Mesendoderm (in vitro differentiated cells): ENCODE measurements at places on chromosomes 7 and 10.

DNA sequence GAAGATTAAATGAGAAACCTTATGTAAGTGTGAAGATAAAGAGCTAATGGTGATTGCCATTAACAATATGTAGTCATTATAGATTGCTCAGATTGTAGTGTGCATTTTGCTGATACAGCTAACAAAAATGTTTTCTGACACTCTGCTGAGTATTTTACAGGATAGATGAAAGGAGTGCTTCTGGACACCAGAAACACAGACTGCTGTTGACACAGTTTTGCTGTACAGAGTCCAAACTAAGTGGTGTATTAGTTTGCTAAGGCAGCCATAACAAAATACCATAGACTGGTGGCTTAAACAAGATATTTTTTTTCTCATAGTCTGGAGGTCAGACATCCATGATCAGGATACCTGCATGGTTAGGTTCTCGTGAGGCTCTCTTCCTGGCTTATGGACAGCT is 2.2 kb downstream of the SMC3 start:
- DNase-seq, result no peak

- DNase-seq, result no peak
Observed at GRCh38 chr10:95987685-95988426, 55.5 kb upstream of the CCNJ start.

DNA sequence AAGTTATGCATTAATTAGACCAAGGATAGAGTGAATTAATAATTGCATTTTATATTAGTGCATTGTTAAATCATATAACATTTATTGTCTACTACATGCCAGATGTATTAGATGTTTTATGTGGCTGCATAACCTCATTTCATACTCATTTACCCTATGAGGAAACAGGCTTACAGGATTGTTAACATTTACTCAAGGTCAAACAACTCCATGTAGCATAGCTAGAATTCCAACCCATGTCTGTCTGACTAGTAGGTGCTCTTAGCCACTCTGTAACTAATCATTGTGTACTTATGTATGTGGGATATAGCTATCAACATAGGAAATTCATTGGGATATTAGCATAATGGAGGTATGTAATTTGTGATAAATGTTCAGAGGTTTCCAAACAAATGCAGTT is 46.3 kb downstream of the PHYHIPL start:
- DNase-seq, result peak; percentile 11

- no peak for DNase-seq
Observed at GRCh38 chr10:130767116-130767730, 544.3 kb downstream of the TCERG1L start.

DNA sequence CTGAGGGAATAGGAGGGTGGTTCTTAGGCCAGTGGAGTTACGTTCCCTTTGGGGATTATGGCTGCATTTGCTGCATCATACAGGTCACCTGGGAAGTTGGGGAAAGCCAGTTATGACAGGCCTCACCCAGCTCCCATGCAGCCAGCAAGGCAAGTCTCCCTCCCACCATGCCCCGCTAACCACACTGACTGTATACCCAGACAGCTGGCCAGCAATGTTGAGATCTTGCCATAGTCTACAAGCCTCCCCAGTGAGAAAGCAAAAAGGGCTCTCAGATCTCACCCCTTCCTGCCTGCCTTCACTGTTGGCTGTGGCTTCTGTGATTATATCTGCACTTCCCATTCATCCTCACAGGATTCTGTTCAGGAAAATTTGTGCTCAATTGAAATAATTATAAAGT is 133.3 kb upstream of the HGF start:
- no peak for DNase-seq

- DNase-seq, result peak; percentile 81
Observed at GRCh38 chr10:19817231-19817933, 1.1 kb downstream of the PLXDC2 start.

DNA sequence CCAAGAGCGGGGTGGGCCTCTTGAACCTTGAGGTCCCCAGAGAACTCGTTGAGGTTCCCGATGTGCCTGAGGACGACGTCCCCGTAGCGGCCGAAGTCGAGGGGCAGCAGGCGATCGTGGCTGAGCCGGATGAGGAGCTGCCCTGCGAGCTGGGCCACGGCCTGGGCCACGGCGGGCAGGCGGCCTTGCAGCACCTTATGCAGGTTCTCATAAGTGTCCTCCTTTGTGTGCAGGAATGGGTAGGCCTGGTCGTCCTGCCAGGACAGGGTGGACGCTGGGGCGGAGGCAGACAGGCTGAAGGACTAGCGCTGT is 14.2 kb downstream of the TFR2 start:
- DNase-seq, result no peak

DNA sequence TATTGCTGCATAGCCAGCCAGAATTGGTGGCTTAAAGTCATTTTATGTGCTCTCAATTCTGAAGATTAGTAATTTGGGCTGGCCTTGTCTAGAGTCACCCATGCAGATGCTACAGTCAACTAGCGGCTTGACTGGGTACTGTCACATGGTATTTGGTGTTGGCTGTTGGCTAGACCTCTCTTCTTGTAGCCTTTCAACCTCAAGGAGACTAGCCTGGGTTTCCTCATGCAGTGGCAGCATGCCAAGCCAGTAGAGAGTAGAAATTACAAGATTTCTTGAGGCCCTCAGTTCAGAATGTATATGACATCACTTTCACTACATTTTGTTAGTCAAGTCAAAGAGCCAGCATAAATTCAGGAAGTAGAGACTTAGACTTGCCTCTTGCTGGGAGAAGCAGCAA is 3.7 kb upstream of the ZNF800 start:
- DNase-seq, result peak; percentile 36

- peak; percentile 74 for DNase-seq
Observed at GRCh38 chr7:146961617-146962016, 845.0 kb downstream of the CNTNAP2 start.

DNA sequence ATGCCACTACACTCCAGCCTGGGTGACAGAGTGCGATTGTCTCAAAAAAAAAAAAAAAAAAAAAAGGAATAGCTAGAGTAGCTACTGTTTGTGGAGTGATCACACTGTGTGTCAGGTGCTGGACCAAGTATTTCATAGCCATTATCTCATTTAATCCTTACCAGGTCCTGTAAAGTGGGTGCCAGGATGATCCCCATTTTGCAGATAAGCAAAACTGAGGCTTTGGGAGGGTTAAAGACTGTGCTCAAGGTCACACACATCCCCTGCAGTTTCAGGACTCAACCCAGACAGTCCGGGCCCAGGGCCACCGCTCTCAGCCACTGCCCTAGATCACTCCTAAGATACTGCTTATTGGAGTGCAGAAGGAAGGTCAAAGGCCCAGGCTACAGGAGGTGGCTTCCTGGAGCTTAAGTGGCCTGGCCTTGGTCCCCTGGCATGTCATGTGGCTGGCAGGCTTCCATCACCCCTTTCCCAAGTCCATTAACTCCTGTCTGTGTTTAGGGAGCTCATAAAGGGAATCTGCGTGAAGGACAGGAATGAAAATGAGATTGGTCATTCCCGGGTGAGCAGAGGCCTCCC is 12.4 kb upstream of the WBP1L start:
- DNase-seq, result no peak

DNA sequence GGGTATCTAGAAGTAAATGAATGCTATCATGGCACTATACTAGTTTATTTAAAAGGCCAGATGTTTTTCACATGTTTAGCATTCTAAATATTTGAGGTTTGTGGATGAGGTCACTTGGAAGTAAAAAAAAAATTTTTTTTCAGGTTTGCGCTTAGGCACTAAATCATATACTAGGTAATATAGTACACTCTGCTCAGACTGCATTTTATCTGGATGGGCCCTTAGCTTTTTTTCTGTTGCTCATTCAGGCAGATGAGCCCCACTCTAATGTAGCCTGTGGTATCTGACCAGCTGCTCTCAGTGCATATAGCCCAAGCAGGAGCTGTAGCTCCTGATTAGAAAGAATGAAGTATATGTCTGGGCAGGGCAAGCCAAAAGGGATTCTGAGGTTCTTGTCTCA is 210.1 kb downstream of the AUTS2 start:
- DNase-seq, result no peak

GRCh38 chr10:3773460-3774017 is 11.5 kb downstream of the KLF6 start:
- peak; percentile 22 for DNase-seq

- no peak for DNase-seq
Observed at GRCh38 chr10:30404540-30404939, 29.4 kb upstream of the MAP3K8 start.

GRCh38 chr7:69177461-69177861 is 420.8 kb upstream of the AUTS2 start:
- no peak for DNase-seq

DNA sequence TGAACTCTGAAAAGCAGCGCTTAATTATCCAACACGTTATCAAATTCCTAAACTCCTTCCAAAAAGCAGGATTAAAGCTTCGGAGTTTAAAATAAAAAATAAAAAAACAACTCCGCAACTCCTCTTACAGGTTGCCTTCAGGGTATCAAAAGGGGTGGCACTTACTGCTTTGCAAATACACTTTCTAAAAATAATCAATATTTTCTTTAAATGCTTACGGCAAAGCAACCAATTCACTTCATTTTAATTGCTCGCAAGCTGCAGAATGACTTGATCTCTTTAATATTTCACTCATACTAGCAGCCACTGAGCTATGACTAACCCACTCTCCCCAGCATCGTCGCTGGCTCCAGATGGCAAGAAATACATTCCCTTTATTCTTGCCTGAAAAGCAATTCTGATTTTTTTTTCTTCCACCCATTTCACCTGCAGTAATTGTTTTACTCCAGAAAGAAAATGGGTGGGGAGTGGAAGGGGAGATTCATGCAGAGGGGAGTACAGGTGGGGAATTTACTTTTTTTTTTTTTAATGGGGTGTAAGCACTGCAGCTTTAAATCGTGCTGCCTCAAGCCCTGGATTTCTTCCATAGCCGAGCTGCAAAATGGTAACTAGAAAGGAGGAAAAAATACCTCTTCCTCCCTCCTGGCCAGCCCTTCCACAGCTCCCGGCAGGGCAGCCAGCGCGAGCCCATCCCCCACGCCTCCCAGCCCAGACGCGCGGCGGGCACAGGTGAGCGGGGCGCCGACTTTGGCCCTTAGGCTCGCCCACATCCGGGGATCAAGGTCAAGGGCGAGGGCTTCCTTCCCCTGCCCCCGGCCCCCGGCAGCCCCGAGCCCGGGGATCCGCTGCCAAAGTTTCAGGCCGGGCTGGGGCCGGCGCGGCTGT is 54.2 kb upstream of the FHIP2A start:
- peak; percentile 35 for DNase-seq

DNA sequence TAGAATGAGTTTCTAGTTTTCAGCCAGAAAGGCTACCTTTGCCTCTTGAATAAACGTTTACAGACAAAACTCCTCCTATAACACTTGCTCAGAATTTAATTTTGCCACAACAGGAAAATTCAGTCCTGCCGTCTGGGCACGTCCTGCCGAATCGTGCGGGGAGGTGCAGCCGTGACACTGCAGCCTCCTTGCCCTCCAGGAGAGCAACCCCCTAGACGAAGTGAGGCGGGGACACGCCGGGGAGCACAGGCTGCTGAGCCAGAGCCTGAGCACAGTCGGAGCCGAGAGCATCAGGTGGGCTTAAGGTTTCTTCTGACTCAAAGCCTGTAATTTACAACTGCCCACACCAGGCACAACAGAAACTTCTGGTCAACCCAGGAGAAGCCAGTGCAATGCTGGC is 102.3 kb downstream of the DYNC2I1 start:
- DNase-seq, result no peak

DNA sequence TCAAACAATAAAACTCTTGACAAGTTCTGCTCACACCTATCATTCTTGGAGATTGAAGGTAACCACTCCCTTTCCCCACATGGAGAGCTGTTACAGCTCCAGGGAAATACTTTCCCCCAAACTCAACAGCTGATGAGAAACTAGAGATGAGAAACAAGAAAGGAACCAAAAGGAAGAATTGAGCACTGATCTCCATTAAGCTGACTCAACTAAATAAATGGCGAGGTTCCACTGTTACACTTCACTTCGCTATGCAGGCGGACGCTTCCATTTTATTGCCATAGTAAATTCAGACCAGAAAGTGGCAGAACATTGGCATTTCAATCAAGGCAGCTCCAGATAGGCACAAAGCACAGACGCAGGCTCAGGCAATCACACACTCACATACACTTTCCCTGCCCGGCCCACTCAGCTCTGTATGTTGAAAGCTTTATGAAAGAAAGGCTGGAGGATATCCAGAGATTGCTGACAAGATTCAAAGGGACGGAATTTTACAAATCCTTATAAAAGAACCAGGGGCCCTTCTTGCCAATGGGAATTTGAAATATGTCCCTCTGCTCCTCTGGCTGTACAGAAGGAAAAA is 11.5 kb upstream of the YAE1 start:
- no peak for DNase-seq

DNA sequence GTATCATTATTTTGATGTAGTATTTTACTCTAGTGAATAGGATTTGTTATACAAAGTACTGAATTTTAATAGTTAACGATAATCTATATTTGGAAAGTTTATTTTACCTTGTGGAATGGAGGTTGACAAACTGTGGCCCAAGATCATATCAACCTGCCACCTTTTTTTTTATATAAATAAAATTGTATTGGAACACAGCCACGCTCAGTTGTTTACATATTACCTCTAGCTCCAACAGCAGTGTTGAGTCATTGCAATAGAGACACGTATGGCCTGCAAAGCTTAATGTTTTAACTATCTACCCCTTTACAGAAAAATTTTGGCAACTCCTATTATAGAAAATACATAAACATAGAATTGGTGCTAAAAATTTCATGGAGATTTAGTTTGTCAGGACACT is 239.3 kb downstream of the THSD7A start:
- no peak for DNase-seq

- DNase-seq, result no peak
Observed at GRCh38 chr7:100588438-100588837, 2.3 kb downstream of the FBXO24 start.

DNA sequence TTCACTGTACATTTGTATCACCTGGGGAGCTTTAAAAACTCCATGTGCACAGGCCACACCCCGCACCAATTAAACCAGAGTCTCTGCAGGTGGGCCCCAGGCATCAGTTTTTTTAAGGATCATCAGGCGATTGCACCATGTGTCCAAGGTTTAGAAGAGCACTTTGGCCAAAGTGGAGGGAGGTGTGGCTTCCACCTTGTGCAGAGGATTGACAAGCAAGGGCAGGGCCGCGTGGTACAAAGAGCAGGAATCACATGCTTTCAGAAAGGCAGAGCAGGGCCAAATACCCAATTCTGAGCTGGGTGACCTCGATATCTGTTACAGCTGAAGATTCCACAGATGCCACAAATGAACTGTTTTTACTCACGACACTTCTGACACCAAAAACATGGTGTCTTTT is 52.4 kb downstream of the NOC3L start:
- no peak for DNase-seq

GRCh38 chr7:87530126-87530525 is 54.6 kb upstream of the ABCB4 start:
- DNase-seq, result no peak

DNA sequence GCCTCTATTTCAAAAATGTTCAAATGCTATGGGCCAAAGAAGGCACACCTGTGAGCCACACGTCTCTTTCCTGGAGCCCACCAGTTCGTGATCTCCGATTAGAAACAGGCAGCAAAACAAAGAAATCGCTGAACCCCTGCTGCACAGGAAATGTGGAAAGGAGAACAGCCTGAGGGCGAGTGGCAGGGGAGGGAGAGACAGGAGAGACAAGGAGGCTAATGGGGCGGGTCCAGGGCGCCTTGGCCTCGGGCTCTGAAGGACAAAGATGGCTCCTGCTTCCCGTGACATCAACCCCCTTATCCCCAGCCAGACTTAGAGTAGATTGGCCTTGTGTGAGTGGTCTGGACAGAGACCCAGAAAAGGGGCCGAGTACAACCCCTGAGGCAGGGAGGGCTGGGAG is 62.4 kb upstream of the DOCK1 start:
- DNase-seq, result peak; percentile 78

GRCh38 chr10:12629767-12630165 is 280.4 kb downstream of the CAMK1D start:
- DNase-seq, result no peak
